ENCODE measurements at places on chromosomes 4 and X.

GRCh38 chr4:137693641-137694040 is 161.3 kb upstream of the PCDH18 start:
- DNase-seq, result no peak

DNA sequence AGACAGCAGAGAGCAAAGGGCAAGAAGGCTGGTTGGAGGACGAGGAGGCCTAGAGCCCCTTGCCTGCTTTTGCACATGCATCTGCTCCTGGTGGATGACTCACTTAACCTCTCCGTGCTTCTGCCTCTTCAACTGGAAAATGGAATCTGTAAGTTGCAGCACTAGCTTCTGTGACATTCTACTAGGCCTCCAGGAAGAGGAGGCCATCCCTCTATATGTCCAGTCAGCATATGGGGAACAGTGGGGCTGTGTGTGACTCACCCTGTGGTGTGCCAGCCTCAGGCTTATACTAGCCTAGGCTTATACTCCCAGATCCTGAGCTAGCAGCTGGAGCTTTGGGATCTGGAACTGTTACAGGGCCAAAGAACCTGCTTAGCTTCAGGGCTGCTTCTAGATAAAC is 36.0 kb downstream of the RTL9 start:
- DNase-seq, result no peak

GRCh38 chrX:116413273-116413672 is 23.1 kb upstream of the SLC6A14 start:
- no peak for DNase-seq

- DNase-seq, result no peak
Measured at GRCh38 chr4:7361280-7361895, 73.3 kb downstream of the PSAPL1 start.

- no peak for DNase-seq
Measured at GRCh38 chr4:123474817-123475216, 78.2 kb downstream of the SPRY1 start.

- DNase-seq, result no peak
Measured at GRCh38 chrX:80285131-80285773, 135.0 kb upstream of the TENT5D start.

DNA sequence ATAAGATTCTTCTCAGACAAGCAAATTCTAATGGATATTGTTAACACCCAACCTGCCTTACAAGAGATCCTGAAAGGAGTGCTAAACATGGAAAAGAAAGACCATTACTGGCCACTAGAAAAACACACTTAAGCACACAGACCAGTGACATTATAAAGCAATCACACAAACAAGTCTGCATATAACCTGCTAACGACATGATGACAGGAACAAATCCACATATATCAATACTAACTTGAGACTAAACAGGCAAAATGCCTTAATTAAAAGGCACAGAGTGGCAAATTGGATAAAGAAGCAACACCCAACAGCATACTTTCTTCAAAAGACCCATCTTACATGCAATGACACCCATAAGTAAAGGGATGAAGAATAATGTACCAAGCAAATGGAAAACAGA is 100.5 kb upstream of the PCDH18 start:
- no peak for DNase-seq

DNA sequence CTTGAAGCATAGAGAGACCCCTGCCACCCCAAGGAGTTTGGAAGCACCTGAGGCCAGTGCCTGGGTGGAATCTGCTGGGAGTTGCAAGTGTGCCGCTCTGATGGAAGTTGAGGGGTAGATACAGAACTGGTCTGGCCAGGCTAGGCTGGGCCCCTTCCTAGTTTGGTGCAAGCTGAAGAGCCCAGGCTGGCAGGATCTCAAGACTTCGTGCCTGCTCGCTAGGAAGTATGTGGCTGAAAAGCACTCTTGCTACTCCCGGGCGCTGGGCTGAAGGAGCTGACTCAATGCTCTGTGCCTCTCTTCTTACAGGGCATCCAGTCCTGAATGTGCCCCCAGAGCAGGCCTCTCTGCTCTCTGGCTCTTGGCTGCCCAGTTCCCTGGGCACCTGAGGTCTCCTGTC is 51.7 kb upstream of the PJA1 start:
- DNase-seq, result no peak

- DNase-seq, result no peak
Measured at GRCh38 chr4:96955226-96955625, 1115.3 kb downstream of the PDHA2 start.

DNA sequence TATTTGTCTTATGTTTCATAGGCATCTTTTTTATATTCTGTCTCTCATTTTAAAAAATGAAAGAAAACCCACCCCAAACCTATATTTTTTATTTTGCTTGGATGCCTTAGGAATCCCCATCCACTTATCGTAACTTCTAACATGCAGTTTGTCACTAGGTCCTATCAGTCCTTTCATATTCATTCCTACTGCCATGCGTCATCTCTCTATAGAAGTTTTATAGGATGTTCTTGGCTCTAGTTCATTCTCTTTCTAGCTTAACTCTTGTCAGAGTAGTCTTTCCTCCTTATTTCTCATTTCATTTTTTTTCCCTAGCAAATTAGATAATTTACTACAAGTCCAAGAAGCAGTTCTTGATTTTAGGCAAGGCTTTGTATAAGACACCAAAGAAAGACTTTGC is 92.7 kb downstream of the LARP1B start:
- DNase-seq, result no peak

DNA sequence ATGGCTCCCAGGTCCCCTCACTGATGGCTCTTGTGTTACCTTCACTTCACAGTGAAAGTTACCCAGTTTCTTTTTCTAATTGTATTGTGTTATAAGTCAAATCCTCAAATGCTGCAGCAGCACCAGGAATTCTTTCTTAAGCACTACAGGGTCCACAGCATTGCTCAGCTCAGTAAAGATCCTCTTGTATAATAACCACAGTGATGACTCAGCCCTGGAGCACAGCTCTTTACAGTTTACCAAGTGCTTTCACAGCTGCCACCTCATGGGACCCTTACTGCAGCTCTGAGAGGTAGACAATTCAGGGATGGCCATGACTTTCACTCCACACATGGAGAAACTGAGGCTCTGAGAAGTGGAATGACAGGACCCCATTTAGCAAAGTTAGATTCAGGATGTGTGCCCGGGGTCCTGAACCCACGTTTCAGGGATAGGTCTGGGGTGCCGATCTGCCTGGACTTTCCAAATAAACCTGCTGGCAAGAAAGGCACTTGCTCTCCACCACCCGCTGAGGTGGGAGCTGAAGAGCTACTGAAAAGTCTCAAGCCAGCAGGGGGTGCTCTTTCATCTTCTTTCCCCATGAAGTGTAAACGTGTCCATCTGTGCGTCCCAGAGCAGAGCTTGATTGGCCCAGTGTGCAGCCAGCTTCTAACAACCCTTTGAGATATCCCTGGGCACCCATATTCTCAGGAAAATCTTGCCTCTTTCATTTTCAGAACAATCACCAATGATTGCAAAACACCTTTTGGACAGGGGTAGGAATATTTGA is 35.7 kb upstream of the GABRQ start:
- no peak for DNase-seq

DNA sequence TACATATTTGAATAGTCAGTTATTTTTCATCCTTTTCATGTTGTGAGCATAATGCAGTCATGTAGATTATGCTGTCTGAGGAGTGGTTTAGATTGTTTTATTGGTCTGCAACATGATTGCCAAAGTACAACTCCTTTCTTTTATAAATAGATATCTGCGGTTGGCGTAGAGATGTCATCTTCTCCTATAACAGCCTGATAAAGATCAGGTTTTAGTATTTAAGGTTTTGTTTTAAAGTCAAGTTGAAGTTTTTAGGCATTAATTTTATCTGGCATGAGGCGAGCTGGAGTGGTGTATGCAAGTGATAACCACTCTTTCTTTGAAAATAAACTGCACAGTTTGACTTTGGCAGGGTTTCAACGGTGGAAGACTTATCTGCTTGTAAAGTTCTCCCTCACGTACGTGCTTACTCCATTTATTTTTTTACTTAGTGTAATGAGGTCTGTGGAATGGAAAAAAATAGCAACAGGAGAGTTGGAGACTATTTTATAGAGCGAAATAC is 126.3 kb downstream of the FBXO8 start:
- no peak for DNase-seq

DNA sequence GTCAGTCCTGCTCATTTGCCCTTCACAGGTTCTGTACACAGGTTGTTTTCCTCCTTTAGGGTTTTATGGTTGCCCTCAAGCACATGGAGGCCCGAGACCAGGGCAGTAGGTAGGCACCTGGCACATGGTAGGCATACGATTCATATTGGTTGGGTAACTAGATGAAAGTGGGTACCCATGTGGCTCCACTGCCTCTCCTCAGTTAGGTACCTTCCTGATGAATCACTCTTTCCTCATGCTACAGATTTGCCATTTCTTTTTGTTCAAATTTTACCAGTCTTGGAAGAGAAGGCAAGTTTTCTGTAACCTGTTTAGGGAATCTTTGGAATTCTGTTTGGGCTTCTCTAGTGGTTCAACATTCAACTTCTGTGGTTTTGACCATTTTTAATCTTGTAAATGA is 121.3 kb downstream of the FHIP1A start:
- DNase-seq, result no peak

DNA sequence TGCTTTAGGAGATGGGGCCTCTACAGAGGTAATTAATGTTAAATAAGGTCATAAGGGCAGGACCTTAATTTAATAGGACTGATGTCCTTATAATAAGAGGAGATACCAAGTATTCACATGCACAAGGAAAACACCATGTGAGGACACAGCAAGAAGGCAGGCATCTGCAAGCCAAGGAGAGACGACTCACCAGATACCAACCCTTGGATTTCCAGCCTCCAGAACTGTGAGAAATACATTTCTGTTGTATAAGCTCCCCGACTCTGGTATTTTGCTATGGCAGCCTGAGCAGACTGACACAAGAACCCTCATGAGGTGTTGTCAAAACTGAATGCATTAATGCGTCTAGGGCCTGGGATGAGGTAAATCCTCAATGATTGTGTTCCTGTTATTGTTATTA is 56.2 kb upstream of the MAPK10 start:
- DNase-seq, result no peak

GRCh38 chrX:118562582-118563164 is 67.1 kb downstream of the DOCK11 start:
- no peak for DNase-seq

- no peak for DNase-seq
Measured at GRCh38 chr4:180622254-180622653, 1620.9 kb upstream of the TENM3 start.

DNA sequence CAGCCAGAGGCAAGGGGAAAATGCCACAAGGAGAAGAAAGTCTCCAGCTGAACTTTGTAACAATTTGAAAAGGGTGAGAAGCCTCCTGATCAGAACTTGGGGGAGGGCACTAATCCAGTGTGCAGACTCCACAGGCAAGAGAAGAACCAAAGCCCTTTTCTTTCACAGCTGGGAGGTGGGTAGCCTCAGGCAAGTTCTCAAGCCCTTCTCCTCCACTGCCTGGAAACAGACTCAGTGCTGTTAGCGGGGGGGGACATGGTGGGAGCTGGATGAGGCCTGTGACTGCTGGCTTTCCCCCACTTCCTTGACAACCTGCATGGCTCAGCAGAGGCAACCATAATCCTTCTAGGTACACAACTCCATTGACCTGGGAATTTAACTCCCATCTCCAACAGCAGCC is 92.5 kb downstream of the LHFPL1 start:
- DNase-seq, result no peak

GRCh38 chr4:39763714-39764572 is 66.0 kb downstream of the UBE2K start:
- no peak for DNase-seq

GRCh38 chrX:100076031-100076430 is 334.0 kb downstream of the PCDH19 start:
- no peak for DNase-seq

GRCh38 chr4:126604268-126604867 is 1028.4 kb upstream of the INTU start:
- DNase-seq, result no peak

DNA sequence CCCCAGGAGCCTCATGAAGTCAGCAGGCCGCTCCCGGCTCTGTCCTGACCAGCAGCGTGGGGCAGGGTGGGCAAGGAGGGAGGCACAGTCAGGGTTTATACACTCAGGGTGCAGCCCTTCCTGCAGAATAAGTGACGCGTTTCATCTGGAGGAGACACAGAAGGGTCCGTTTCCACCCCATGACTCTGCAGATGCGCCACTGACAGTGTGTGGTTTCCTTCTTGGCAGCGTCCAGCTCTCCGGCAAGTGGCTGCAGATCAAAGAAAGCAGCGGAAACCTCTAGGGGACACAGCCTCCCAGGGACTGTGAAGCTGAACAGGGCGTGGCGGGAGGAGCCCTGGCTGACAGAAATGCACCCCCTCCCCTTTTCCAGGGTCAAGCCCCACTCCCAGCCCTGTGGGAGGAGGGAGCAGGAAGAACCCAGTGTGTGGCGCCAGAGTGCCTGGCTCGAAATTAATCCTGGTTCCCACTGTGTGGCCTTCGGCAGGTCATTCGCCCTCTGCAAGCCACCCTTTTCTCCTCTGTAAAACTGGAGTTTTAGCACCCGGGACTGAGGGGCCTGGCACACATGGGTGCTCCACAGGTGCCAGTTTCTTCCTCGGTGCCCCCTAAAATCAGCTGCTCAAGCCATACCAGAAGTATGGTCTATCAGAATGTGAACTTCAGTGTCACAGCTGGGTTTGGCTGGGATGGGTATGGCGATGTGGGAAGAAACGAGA is 17.3 kb upstream of the TBC1D14 start:
- no peak for DNase-seq

DNA sequence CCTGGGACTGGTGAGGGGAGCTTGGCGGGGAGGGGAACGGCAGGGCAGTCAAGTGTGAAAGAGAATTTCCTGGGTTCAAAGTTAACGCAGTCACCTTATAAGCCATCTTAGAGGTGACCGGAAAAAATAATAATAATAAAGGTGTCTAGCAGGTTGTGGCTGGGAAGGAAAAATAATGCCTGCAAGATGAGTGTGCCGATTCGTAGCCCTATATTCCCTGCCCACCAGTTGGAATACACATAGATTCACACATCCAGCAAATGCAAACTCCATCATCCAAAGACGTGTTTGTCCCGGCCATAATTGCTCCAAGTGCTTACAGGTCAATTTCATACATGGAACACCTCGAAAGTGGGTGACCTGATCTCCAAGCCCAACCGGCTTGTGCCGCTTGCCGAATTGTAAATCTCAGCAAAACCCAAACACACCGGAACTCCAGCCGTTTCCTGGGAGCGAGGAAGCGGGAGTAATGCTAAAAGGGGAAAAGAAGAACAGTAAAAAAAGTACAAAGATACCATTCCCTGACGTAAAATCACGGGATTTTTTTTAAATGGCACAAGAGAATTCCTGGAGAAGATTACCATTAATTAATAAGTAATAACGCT is 1.3 kb upstream of the FAT1 start:
- no peak for DNase-seq

- DNase-seq, result no peak
Measured at GRCh38 chr4:101439926-101440325, 92.6 kb upstream of the PPP3CA start.

GRCh38 chr4:84767168-84767567 is 184.2 kb downstream of the CDS1 start:
- DNase-seq, result no peak
